ENCODE measurements at places on chromosomes 11 and 22. TPM values are rescaled to one million over a fixed set of nuclear protein-coding genes. Genes with fewer than 3 reads are reported as not detected.

AMOTL1 gene
- 71.9 TPM for total RNA-seq

VSTM5 gene
- 0.29 TPM for total RNA-seq

FOXRED1 gene
- 22.5 TPM for total RNA-seq

PUS3 gene
- 9.2 TPM for total RNA-seq

CSKMT gene
- total RNA-seq = 10.0 TPM

USH1C gene
- total RNA-seq = not detected
